ENCODE measurements at places on chromosomes 13 and 19.
A peak's percentile ranks its signal among the peaks of the same experiment; 100 is the strongest.

DNA sequence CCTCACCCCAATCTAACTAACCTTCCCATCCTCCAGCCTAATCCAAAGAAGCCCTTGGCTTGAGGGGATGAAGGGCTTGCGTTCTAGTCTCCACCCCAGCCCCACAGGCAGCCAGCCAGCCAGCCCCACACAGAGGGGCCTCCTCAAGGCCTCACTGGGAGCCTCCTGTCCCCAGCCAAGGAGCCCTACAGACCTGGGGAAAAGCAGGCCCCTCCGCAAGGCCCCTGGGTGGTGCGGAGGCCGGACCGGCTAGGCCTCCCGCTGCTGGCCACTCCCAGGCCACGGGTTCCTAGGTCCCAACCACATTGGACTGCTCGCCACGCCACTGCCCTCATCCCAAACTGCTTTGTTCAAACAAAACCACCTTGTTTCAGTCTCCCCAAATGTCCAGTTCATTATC lies 78.0 kb downstream of the ZIC5 start:
- no peak for DNase-seq

GRCh38 chr19:38399081-38399480 lies 3.8 kb upstream of the FAM98C start:
- no peak for DNase-seq

- no peak for DNase-seq
Observed at GRCh38 chr19:11018763-11019162, 57.9 kb downstream of the SMARCA4 start.

GRCh38 chr19:35030257-35031071 lies at the start of gene SCN1B:
Gene SCN1B, plus strand, starts transcription at chr19:35030470. Its CDS starts 351 bp downstream, at chr19:35030821.
- DNase-seq, result peak; percentile 63

GRCh38 chr13:32203736-32204135 lies 111.4 kb downstream of the ZAR1L start:
- no peak for DNase-seq

DNA sequence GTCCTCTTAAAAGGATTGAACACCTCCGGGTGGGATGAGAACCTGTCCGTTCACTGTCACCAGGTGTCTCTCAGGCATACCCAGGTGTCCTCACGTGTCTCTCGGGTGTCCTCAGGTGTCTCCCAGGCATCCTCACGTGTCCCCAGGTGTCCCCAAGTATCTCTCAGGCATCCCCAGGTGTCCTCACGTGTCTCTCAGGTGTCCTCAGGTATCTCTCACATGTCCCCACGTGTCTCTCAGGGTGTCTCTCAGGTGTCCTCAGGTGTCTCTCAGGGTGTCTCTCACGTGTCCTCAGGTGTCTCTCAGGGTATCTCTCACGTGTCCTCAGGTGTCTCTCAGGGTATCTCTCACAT lies 33.8 kb downstream of the ATP4B start:
- no peak for DNase-seq

- DNase-seq, result no peak
Observed at GRCh38 chr13:33434676-33435075, 149.1 kb upstream of the STARD13 start.

DNA sequence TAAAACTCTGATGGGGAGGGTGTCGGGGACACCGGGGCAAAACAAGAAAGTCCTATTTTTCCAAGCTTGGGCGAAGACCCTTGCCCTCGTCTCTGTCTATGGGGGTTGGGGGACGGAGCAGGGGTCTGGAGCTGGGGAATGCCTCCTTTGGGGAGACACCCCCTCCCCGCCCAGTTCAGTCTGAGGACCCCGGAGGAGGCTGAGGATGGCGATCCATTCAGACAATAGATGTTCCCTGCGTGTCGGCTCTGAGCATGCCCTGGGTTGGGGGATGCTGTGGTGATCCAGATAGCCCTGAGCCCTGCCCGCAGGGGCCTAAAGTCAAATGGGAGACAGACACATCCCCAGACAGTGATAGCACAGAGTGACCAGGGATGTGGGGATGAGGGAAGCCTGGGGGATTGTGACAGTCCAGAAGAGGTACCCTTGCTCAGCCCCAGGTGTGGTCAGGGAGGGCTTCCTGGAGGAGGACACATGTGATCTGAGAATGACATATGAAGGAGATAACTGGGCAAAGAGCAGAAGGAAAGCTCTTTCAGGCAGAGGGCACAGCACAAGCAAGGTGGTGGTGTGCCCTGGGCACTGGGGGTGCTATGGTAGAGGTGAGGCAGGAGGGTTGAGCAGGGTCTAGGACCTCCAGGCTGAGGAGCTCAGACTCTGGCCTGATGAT lies 9.1 kb downstream of the LRFN3 start:
- DNase-seq, result no peak

- peak; percentile 87 for DNase-seq
Observed at GRCh38 chr19:4057931-4058692, 8.6 kb downstream of the ZBTB7A start.

DNA sequence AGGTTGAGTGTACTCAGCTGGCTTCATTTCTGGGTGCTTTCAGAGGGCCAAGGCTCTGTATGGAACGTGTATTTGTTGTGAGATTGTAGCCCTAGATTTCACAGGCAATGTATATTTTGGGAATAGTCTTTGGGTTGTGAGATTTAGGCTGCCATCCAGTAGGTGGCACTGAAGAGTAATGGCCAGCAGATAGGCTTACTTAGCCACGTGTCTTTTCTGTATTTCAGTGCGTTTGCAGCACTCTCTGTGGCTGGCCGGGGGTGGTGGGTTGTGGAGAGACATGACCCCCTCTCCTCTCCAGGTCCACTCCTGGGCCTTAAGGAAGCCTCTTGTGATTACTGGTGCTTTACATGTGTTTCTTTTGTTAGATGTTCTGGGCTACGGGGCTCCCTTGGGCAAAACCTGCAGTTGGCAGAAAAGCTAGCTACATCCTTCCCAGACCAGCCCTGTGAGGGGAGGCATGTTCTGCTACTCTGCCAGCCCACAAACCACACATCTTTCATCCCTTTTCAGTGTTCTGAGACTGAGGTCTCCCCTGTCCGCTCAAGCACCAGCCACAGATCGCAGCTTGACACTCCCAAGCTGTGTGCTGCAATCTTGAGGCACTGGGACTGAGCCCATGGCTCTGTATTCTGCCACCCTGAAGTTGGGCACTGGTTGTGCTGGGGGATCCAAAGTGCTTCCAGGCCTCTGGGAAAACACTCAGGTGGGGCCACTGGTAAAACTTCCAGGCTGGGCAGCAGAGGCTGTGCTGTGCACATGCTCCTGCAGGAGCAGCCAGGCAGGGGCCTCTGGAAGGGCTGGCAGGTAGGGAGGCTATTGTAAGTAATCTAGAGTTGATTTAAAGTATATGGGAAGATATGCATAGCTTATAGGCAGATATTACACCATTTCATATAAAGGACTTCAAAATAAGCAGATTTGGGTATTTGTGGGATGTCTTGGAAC lies 1096.8 kb upstream of the PCDH20 start:
- no peak for DNase-seq

GRCh38 chr19:6890401-6890913 lies 3.1 kb downstream of the ADGRE1 start:
- no peak for DNase-seq

DNA sequence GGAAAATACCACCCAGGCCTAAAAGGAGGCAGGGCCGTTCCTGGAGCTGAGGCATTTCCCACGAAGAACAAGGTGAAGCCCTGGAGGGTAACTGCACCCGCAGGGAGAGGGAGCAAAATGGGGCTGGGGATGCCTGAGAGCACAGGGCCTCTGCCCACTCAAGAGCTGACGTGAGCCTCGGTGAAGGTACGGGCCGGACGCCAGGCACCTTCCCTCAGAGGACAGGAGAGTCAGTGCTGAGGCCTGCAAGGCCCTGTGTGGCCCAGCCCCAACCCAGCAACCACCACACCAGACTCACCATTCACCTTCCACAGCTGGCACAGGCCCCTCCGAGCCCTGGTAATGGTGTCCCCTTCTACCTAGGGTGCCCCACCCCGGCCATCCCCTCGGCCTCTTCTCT lies 36.3 kb downstream of the DNMT1 start:
- no peak for DNase-seq

DNA sequence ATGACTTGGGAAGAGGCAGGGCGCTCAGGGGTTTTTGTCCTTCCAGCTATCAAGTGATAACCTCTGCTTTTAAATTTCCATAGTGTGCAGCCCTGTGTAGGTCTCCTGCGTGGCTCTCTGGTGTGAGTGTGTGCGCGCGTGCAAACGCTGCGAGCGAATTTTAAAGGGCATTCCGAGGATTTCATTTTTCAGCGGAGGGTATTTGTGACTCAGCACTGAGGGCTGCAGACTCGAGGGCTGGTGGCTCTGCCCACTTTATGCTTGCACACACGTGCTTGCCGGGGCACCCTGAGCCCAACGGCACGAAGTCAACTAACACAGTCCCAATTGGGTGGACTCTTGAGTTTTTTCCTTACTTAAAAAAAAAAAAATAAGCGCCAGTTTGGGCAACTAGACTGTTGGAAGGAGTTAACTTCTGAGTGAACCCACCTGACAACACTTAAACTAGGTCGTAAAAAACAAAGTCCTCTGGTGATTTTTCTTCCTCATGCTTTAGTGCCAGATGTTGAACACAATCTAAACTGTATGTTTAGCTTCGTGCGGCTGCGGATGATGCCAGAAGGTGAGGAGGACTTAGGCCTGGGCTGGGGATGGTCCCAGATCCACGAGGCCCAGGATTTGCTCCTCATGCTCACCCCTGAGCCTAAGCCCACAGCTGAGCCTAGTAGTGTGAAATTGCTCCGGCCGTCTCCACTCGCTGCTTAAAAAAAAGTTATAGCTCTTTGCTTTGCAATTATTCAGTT lies 2.1 kb downstream of the FGF9 start:
- DNase-seq, result no peak

- no peak for DNase-seq
Observed at GRCh38 chr13:21364916-21365315, 94.2 kb downstream of the ZDHHC20 start.

GRCh38 chr13:21670883-21671619 lies at the start of gene FGF9:
Gene FGF9, plus strand, starts transcription at chr13:21671073. Its CDS starts 840 bp downstream, at chr13:21671913.
- peak; percentile 84 for DNase-seq

GRCh38 chr13:35501661-35502235 lies 25.3 kb upstream of the MAB21L1 start:
- DNase-seq, result no peak

DNA sequence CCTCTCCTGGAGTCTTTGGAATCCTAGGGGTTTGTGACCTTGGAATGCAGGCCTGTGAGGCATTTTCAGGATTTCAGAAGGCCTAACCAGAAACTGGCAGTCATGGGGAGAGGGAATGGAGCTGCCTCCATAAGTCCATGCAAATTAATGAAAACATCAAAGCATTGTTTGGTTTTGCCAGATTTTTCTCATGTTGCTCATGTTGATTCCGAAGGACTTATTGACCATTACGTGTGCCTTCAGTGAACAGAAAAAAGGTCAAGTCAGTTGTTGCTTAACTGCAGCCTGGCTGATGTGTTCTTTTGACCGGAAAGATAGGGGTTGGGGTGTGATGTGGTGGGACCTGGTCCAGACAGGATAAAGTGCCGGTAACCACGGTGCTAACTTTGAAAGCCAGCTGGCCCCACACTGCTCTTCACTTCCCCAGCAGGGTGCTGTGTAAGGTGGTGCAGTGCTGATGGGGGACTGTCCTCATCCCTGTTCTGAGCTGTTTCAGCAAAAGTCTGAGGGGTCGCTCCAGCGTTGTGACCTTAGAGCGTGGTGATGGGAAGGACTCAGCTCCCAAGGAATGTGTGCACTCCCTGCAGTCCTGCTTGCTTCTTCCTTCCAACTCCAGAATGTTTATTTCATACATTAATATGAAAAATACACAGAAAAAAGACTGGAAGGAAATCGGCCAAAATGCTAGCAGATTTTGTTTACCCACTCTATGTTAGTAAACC lies 3.5 kb downstream of the RNF113B start:
- DNase-seq, result peak; percentile 57

DNA sequence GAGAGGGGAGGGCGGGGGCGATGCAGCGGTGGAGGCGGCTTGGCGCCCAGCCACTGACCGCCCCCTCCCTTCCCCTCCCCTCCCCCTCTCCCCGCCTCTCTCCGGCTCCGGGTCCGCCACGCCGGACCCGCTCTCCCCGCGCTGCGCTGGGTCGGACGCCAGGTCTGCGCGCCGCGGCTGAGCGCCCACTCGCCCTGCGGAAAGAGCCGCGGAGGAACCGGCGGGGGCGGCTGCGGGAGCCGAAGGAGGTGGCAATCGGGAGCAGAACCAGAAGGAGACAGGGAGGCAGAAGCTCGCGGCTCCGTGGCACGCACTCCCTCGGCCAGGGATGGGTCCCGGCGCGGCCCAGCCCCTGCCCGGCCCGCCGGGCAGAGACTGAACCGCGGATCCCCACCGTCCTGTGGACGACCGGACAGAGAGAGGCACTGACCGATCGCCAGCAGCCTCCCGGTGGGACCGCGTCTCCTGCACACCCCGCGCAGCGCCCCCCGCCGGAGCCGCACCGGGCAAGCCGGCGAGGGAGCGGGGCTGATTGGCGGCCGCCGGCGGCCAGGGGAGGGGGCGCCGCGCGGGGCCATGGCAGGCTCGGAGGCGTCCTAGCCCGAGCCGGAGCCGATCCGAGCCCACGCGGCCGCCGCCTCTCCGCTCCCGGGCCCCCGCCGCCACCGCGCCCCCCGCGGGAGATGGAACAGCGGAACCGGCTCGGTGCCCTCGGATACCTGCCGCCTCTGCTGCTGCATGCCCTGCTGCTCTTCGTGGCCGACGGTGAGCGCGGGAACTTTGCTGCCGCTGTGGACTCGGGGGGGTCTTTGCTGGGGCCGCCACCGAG lies at the start of gene VSTM2B:
TSS of gene VSTM2B (plus strand) at position 94 of the 829 bp plus-strand sequence. CDS start at position 684, 590 bp downstream.
- DNase-seq, result no peak

DNA sequence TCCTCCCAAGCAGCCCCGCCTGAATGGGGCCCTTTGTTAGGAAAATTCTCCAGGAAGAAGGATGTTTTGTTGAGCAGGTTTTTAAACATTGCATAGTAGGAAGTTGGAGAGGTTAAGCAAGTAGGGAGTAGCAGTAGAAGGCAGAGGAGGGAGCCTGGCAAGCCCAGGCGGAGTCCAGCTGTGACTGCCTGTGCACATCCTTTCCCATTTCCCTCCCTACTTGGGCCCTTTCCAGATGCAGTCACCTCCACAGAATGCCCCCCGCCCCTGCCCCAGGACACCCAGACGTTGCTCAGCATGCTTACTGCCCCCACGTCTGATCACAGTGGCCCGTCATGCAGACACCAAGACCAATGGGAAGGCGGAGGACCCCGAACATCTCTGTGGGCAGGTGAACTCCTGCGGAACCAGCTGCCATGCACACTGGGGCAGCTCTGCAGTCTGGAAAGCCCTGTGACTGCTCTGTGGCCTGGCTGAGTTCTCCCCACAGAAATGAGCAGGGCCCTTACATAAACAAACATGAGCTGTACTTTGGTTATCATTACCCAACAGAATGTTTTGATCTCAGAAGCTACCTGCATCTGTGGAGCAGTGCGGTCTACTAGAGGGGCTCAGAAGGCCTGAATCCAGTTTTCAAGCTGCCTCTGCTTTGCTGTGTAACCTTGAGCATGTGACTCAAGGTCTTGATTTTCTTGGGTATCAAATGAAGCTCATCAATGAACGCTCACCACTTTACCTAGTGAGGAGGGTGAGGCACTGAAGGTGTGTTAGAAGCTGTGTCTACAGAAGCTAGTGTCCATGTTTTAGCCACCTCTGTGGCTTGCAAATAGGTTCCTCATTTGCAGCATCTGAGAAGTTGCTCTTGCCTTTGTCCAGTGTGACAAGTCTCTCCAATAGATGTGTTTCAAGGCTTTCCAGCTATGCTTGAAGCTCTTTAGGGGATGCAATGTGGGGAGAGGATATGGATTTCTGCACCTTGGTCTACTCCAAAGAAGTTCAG lies 84.2 kb downstream of the TNFRSF19 start:
- DNase-seq, result peak; percentile 76

GRCh38 chr13:50855681-50856080 lies 12.2 kb upstream of the DLEU7 start:
- no peak for DNase-seq

- DNase-seq, result no peak
Observed at GRCh38 chr13:114080739-114081561, 51.5 kb downstream of the RASA3 start.

Data from mammary epithelial cell (primary cell).